ENCODE measurements at places on chromosomes 1 and 21.

- no peak for DNase-seq
These were observed 4.8 kb upstream of the TNN start for GRCh38 chr1:175062858-175063257.

- DNase-seq = no peak
These were observed 45.6 kb downstream of the UBR4 start for GRCh38 chr1:19164274-19165015.

- DNase-seq = no peak
These were observed 176.0 kb downstream of the ATP6V1G3 start for GRCh38 chr1:198364471-198364870.

DNA sequence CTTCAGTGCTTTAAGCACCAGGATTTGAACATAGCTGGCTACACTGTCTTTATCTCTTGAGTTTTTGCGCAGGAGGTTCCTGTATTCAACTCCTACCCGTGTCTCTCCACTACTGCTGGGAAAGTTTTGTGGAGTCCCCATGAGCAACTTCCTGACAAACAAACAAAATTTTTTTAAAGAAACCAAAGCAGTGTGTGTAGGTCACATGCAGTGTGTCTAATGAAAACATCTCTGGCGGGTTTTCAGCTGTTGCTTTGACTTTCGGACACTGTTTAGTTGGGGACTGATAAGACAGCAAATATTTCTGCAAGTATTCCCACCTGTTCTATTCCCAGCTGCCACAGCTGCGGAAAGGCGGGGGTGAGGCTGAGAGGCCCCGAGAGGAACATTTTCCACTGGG lies 2.0 kb downstream of the PSEN2 start:
- DNase-seq = no peak

DNA sequence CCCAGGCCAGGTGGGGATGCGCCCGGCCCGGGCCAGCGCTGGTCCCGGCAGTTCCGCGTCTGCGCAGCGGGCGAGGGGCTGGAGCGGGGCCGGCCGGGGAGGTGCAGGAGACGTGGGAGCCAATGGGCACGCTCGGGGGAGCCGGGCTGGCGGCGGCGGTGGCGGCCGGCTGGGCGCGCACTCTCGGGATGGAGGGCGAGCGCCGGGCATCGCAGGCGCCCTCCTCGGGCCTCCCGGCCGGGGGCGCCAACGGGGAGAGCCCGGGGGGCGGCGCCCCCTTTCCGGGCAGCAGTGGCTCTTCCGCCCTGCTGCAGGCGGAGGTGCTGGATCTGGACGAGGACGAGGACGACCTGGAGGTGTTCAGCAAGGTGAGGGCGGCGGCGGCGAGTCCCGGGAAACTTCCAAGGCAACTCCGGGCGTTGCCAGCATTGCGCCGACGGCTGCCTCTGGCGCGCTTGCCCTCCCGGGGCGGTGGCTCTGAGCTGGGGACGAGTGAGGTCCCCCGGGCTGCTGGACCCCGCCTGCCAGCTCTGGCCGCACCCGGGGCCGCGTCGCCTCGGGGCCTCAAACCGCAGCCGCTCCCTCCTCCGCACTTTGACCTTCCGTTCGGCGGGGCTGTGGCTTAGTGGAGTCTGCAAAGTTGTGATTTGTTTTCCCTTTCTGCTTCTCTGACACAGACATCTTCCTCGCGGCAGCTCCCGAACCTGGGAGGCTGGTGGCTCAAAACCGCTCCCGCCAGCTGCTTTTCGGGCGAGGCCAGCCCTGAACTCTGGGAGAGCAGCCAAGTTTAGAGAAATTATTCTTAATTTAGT lies at the start of gene SNX7:
Gene SNX7, plus strand, starts transcription at position 178 of the 812 bp plus-strand sequence. Its CDS starts 11 bp downstream, at position 189.
- DNase-seq = no peak

GRCh38 chr1:194341587-194341986 lies 1155.2 kb upstream of the B3GALT2 start:
- DNase-seq = no peak

DNA sequence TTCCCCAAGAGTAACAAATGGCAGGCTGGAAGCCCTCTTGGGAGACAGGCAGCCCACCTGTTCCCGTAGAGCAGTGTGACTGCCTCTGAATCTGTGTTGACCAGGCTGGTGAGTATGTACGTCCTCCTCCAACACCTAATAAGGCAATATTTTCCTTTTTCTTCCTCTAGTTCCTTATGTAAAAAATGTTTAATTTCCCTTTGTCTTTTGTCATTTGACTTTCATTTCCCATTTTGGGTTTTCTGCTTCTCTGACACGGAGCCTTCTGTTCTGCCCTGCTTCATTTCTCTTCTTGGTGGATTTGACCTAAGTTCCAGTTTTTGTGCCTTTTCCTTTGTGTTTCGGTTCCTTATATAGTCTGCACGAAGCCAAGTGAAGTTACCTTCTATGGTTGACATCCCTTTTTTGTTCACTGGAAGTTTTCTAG lies 65.8 kb upstream of the ATF3 start:
- no peak for DNase-seq

DNA sequence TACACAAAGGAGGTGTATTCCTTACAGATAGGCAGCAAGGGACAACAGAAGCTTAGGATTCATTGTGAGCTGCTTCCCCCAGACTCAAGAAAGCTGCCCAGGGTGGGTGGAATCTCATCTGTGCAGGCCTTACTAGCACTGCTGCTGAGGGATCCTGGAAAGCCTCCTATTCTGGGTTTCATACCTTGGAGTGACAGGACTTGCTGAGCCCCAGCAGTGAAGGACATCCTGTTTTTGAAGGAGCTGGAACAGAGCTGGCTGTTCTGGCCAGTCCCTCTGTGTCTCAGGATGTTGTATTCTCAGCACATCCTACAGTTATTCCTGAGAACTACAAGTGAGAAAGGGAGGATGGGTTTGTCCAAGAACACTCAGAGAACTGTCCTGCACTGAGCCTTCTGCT lies 486.3 kb downstream of the PTPRU start:
- DNase-seq = no peak

DNA sequence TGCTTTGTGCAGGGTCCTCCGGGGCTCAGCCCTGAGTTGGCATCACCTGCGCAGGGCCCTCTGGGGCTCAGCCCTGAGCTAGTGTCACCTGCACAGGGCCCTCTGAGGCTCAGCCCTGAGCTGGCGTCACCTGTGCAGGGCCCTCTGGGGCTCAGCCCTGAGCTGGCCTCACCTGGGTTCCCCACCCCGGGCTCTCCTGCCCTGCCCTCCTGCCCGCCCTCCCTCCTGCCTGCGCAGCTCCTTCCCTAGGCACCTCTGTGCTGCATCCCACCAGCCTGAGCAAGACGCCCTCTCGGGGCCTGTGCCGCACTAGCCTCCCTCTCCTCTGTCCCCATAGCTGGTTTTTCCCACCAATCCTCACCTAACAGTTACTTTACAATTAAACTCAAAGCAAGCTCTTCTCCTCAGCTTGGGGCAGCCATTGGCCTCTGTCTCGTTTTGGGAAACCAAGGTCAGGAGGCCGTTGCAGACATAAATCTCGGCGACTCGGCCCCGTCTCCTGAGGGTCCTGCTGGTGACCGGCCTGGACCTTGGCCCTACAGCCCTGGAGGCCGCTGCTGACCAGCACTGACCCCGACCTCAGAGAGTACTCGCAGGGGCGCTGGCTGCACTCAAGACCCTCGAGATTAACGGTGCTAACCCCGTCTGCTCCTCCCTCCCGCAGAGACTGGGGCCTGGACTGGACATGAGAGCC lies 22.7 kb downstream of the COL6A1 start:
- DNase-seq = no peak
